ENCODE measurements at places on chromosomes 1 and 21.

- H3K4me1 ChIP-seq, result peaks cover 17% of the 10 kb centered on the region
- no peak overlapping the region for H3K4me3 ChIP-seq
- peak overlapping the region; percentile 56 for H3K27ac ChIP-seq
- DNase-seq, result peak; percentile 4
- no peaks in the 10 kb centered on the region for H3K27me3 ChIP-seq
Observed at GRCh38 chr21:42160765-42161164, 58.2 kb upstream of the ABCG1 start.

DNA sequence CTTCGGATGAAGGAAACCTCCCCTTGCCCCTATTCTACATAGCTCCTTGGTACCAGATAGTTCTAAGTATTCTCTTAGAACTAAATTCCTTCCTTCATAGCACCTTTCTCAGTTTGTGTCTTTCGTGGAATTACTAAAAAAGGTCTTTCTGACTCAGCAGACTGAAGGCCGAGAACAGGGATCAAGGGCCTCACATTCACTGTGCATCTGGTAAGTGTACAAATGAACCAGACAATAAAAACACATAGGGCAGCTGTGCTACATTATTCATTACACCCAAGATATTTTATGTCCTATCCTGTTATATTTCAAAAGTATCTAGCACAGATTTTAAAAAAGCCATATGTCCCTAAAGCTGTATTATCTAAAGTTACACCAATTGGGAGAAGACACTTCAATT lies 62.9 kb upstream of the HP1BP3 start:
- H3K36me3 ChIP-seq, result peaks cover 71% of the 10 kb centered on the region
- DNase-seq, result no peak
- H3K4me3 ChIP-seq, result no peak overlapping the region

DNA sequence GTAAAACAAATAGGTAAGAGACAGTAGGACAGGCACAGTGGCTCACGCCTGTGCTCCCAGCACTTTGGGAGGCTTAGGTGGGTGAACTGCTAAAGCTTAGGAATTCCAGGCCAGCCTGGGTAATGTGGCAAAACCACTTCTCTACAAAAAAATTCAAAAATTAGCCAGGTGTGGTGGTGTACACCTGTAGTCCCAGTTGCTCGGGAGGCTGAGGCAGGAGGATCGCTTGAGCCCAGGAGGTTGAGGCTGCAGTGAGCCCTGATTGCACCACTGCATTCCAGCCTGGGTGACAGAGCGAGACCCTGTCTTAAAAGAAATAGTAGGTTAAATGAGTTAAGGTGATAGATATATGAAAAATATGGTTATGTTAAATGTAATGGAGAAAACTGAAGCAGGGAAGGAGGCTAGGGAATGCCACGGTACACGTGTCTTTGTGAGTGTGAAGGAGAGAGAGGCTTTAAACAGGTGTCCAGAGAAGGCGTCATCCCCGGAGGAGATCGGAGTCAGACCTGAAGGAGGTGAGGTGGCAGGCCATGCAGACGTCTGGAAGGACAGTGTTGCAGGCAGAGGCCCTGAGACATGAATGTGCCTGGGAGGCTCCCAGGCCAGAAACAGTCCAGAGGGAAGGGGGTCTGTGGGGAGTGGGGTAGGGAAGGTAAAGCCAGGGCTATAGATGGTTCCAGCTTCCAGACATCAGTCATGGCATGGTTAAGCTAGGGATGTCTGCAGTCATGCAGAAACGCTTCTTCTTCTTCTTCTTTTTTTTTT lies 7.2 kb upstream of the RIPPLY3 start:
- no peak for DNase-seq
- H3K27me3 ChIP-seq, result no peaks in the 10 kb centered on the region

DNA sequence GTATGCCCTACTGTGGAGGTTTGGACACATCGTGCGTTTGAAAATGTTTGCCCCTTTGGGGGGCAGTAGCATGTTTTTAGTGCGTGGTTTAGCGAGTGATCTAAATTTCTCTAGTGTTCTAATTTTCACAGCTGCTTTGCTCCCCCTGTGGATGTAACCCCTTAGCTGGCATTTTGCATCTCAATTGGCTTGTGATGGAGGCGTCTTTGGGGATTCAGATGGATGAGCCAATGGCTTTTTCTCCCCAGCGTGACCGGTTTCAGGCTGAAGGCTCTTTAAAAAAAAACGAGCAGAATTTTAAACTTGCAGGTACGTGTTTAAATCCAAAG lies 836 bp downstream of the CDC7 start:
- no peaks in the 10 kb centered on the region for H3K27me3 ChIP-seq
- H3K27ac ChIP-seq, result peak overlapping the region; percentile 85
- H3K36me3 ChIP-seq, result peaks cover 32% of the 10 kb centered on the region
- DNase-seq, result no peak
- H3K4me3 ChIP-seq, result peak overlapping the region; percentile 79
- H3K4me1 ChIP-seq, result peaks cover 56% of the 10 kb centered on the region

DNA sequence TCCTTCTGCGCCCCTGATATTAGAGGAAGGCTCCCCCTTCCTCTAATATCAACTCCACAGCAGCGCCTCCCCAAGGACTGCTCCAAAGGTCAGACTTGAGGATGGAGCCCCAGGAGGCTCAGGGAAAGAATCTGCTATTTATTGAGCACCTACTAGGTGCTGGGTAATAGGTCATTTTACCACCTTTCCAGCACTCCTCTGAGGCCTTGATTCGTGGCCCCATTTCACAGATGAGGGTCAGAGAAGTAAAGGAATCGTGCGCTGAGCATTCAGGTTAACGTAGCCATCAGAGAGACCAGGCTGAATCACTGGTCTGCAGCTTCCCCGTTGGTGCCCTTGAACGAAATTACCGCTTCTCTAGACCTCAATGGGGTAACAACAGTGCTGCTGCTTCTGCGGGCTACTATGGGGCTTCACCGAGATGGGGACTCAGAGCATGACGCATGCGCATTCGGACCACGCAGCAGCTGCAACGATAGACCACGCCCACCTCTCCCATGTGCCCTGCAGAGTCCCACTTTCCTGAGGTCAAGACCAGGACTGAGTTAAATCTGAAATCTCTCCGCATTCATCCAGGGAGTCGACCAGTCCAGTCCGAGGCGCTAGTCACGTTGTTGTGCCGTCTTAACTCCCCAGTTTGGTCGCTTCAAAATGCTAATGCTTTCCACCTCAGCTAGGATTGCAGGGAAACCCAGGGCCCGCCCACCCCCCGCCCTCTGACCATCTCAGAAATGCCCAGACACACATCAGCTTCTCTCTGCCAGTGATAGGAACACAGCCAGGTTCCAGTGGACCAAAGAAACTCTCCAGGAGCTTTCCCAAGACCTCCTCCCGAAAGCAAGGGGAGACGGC lies 12.9 kb downstream of the CAMK2N1 start:
- no peak for DNase-seq
- no peak overlapping the region for H3K27ac ChIP-seq
- H3K27me3 ChIP-seq, result no peaks in the 10 kb centered on the region
- no peaks in the 10 kb centered on the region for H3K4me1 ChIP-seq
- no peak overlapping the region for H3K4me3 ChIP-seq

GRCh38 chr1:164534863-164535610 lies 23.9 kb upstream of the PBX1 start:
- no peak for DNase-seq
- H3K4me3 ChIP-seq, result no peak overlapping the region
- no peak overlapping the region for H3K27ac ChIP-seq
- no peaks in the 10 kb centered on the region for H3K4me1 ChIP-seq
- H3K36me3 ChIP-seq, result no peaks in the 10 kb centered on the region

DNA sequence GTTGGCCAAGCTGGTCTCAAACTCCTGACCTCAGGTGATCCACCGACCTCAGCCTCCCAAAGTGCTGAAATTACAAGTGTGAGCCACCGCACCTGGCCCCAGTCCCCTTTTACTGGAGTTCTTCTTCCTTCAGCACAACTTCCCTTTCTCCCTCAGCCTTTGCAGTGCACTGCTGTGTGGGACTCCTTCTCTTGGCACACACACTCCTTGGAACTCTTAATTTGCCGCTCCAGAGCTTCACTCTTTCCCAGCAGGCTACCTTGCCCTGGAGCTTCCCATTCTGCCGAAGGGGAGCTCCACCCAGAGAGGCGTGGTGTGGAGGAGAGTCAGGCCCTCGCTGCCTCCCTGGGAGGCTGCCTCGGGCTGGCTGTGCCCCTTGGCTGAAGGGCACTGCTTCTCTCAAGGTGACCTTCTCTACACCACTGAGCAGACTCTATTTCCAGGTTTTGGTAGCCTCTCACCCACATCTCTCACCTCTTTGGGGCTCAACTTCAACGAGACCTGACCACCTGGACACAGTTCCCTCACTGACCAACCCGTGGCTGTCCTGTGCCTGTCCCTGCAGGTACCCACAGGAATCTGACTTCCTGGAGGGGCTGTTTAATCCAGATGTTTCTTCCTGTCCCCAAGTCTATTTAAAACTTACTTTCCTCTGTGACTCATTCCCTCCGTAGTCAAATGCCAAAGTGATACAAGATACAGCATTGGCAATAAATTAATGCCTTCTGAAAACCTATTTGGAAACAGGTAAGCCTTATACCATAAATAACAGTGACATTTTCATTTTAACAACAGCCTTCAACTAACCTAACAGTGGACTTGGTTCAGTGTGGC lies 227.3 kb upstream of the KIAA0040 start:
- H3K4me3 ChIP-seq, result no peak overlapping the region
- no peak for DNase-seq
- H3K4me1 ChIP-seq, result no peaks in the 10 kb centered on the region
- no peaks in the 10 kb centered on the region for H3K27me3 ChIP-seq
- H3K36me3 ChIP-seq, result no peaks in the 10 kb centered on the region

DNA sequence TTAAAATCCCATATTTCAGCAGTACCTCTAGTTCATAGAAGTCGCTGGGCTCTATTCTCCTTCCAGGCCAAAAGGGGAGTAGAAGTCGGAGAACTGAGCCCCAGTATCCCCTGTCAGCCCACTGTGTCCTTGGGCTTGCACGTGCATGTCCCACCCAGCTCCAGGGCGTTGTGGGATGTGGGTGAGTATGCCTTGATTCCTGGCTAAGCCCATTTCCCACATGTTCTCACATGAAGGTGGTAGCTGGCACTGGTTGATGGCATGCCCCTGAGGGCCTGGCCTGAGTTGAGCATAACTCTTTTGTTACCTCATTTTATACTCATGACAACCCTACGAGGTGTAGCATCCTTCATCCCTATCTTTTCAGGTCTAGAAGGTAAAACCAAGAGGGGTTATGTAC lies 8.0 kb downstream of the SLC6A17 start:
- H3K4me3 ChIP-seq, result no peak overlapping the region
- H3K36me3 ChIP-seq, result no peaks in the 10 kb centered on the region
- H3K4me1 ChIP-seq, result no peaks in the 10 kb centered on the region
- peaks cover 3% of the 10 kb centered on the region for H3K27me3 ChIP-seq

DNA sequence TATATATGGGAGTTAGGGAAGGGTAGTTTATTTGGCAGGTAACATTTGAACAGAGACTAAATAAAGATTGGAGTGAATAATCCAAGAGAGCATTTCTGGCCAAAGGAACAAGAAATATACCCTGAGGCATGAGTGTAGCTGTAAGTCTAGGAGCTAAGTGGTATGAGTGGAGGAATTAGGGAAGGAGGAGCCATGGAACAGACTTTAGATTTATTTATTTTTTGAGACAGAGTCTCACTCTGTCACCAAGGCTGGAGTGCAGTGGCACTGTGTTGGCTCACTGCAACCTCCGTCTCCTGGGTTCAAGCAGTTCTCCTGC lies 18.4 kb downstream of the CAPZA1 start:
- peaks cover 14% of the 10 kb centered on the region for H3K36me3 ChIP-seq
- H3K27ac ChIP-seq, result no peak overlapping the region
- DNase-seq, result no peak
- H3K4me1 ChIP-seq, result no peaks in the 10 kb centered on the region
- H3K4me3 ChIP-seq, result no peak overlapping the region

GRCh38 chr1:240499012-240499411 lies 112.9 kb downstream of the GREM2 start:
- H3K4me3 ChIP-seq, result no peak overlapping the region
- H3K4me1 ChIP-seq, result peaks cover 12% of the 10 kb centered on the region
- H3K27ac ChIP-seq, result no peak overlapping the region

GRCh38 chr1:46205791-46206190 lies 2.7 kb downstream of the LURAP1 start:
- peaks cover 15% of the 10 kb centered on the region for H3K4me1 ChIP-seq
- H3K4me3 ChIP-seq, result no peak overlapping the region
- DNase-seq, result no peak
- H3K27me3 ChIP-seq, result no peaks in the 10 kb centered on the region

DNA sequence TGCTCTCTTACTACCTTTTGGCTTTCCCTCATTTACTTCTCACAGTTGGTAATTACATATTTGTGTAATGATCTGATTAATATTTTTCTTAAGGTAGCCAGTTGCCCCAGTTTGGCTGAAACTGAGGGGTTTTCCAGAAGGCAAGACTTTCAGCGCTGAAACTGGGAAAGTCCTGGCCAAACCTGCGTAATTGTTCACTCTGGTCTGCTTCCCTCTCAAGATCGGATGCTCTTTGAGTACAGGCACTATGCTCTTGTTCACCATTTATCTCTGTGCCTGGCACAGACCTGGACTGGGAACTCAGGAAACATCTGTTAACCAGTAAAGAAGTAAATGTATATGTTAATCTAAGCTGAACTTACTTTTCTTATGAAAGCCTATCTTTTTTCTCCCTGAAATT lies 209.6 kb upstream of the HOOK1 start:
- no peak overlapping the region for H3K27ac ChIP-seq
- H3K4me1 ChIP-seq, result no peaks in the 10 kb centered on the region

DNA sequence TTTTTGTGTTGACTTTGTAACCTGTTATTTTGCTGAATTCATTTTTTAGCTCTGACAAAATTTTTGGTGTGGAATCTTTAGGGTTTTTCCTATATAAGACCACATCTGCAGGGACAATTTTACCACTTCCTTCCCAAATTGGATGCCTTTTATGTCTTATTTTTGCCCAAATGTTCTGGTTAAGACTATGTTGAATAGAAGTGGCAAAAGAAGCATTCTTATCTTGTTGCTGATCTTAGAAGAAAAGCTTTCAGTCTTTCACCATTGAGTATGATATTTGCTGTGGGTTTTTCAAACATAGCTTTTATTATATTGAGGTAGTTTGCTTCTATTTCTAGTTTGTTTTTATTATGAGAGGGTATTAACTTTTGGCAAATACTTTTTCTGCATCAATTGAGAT lies 3.7 kb downstream of the CHIA start:
- no peak for DNase-seq
- no peaks in the 10 kb centered on the region for H3K36me3 ChIP-seq
- H3K4me1 ChIP-seq, result peaks cover 27% of the 10 kb centered on the region

DNA sequence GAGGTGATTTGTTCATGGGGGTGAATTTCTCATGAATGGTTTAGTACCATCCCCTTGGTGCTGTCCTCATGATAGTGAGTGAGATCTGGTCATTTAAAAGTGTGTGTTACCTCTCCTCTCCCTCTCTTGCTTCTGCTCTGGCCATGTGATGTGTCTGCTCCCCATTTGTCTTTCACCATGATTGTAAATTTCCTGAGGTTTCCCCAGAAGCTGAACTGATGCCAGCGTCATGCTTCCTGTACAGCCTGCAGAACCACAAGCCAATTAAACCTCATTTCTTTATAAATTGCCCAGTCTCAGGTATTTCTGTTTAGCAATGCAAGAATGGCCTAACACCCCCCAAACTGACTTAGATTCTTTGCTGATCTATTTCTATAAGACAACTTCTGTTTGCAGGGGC lies 249.4 kb upstream of the B3GALT2 start:
- DNase-seq, result no peak
- H3K27me3 ChIP-seq, result no peaks in the 10 kb centered on the region
- H3K4me3 ChIP-seq, result no peak overlapping the region
- H3K4me1 ChIP-seq, result no peaks in the 10 kb centered on the region
- H3K36me3 ChIP-seq, result no peaks in the 10 kb centered on the region

- H3K27ac ChIP-seq, result peak overlapping the region; percentile 76
- H3K4me3 ChIP-seq, result no peak overlapping the region
- DNase-seq, result peak; percentile 68
- H3K4me1 ChIP-seq, result peaks cover 53% of the 10 kb centered on the region
- no peaks in the 10 kb centered on the region for H3K27me3 ChIP-seq
- no peaks in the 10 kb centered on the region for H3K36me3 ChIP-seq
Observed at GRCh38 chr1:2318314-2319278, 72.8 kb downstream of the MORN1 start.
